ENCODE measurements at places on chromosomes 7 and 10. TPM values are rescaled to one million over a fixed set of nuclear protein-coding genes. Genes with fewer than 3 reads are reported as not detected.

DNA sequence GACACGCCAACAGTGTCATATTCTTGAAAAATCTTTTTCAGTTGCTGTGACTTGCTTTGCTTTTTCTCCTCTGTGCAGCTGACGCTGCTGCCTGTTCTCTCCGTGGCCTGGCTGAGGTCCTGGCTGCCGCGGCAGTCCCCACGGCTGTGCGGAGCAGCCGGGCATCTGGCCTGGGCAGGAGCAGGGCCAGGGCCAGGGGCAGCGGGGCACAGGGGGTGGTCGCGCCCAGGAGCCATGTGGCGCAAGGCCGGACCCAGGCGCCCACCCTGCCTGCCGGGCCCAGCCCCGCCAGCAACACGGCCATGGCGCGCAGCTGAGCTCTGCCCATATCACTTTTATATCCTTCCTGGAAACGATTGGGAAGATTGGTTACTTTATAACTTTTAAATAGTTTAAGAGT is 109.4 kb upstream of the ACBD5 start:
- no peak for DNase-seq

GRCh38 chr7:129782818-129783583 is 169.8 kb downstream of the UBE2H start:
- DNase-seq, result no peak

DNA sequence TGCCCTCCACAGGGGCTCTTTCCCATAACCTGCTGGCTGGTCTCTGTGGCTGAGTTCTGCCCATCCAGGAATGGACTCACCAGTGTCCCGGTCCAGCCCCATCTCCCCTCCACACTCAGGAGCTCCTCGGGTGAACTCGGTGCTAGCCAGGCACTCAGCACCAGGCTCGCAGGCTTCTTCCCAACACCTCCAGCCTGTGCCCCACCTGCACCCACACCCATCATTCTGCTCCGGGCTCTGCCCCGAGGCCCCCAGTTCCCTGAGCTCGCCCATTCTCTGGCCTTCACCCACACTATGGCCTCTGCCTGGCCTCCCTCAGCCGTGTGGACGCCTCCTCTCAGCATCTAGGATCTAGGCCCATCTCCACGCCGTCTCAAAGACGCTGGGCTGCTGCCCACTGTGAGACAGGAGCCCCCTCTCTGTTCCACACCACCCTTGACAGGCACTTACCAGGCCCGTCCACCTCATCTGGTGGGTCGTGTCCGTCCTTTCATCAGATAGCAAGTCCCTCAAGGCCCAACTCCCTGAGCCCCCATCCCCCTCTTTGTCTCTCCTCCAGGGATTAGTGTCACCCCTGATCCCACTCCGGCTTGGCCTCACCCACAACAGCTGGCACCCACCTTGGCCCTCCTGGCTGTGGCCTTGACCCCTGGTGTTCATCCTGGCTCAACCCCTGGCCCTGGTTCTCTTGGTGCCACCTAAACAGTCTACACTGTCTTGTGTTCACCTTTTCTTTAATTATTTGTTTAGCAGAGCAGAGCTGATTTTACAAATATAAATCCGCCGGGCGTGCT is 76.0 kb upstream of the FAM20C start:
- peak; percentile 54 for DNase-seq

DNA sequence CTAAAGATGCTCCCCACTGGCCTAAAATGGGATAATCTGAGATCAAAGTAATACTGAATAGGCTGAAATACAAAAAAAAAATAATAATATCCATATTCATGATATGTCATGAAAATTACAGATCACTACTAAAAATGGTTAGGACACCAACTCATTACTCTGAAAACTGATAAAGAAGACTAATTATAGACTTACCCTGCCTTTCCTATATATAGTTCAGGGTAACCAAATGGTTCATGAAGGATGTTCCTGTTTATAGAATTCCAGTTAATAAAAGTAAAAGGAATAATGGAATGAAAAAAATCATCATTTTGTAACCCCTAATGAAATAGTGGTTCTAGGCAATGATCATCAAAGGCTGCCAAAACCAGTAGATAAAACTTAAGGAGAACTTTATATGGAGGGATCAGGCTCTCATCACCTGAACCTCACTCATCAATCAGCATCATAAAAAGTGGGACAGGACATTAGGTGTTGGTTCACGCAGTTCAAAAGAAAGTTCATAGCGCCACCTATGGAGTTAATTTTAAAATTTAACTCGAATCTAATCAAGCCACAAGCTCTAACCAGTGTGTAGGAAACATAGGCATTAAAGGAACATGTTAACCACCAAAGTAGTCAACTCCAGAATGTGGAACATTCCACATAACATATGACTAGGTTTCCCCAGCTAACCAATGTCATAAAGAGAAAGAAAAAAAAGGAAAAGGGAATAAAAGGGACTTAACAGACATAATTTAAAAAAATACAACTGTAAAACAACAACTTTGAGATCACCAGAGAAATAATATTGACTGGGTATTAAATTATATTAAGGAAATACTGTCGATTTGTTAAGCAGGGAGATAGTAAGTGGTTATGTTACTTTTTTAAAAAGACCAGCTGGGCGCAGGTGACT is 35.7 kb downstream of the P4HA1 start:
- DNase-seq, result no peak

DNA sequence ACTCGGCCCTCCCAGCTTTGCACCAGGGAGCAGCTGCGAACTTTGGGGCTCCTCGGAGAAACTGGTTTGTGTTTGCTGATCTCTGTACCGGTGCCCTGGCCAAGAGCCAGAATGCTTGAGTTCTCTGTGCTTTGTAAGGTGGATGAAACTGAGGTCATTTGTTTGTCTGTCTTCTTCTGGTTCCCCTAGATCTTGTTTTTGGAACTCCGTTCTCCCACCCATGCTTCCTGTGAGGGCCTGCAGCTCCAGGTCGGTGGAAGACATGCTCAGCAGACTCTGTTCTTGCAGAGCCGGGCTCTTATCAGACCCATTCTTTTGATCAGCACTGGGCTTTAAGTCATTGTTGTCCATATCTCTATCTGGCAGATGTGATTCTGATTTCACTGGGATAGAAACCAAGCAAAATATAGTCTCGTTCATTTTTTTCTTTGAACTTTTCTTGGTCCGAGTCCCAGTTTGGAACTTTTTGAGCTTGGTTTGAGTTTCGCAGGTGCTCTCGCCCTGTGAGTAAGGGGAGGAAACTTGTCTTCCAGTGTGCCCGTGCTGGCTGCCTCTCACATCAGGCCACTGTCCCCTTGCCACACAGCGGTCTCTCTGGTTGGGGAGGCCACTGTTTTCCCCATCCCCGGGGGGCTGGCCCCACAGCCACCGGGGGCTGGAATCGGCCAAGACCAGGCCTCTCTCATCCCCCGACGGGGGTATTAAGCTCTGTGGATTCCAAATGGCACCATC is 31.2 kb downstream of the JCAD start:
- DNase-seq, result peak; percentile 82

- DNase-seq, result no peak
Measured at GRCh38 chr10:1550291-1550595, 187.1 kb downstream of the ADARB2 start.

- DNase-seq, result no peak
Measured at GRCh38 chr10:8116926-8117493, 62.5 kb downstream of the GATA3 start.

DNA sequence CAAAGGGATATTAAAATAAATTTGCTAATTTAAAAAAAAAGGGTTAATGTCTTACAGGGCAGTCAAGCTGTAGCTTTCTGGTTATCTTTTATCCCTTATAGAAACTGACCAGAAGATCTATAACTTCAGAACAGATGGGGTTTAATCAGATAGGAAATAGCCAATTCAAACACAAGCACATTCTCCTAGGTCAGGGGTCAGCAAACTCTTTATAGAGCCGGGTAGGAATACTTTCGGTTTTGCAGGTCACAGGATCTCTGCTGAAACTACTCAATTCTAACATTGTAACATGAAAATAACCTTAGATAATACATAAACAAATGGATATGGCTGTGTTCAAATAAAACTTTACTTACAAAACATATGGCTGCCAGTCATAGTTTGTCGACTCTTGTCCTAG is 479.8 kb downstream of the ADRA2A start:
- no peak for DNase-seq

GRCh38 chr7:87627634-87627994 is 584 bp upstream of the RUNDC3B start:
- no peak for DNase-seq

- DNase-seq, result no peak
Measured at GRCh38 chr7:93697901-93698300, 123.4 kb upstream of the CALCR start.

DNA sequence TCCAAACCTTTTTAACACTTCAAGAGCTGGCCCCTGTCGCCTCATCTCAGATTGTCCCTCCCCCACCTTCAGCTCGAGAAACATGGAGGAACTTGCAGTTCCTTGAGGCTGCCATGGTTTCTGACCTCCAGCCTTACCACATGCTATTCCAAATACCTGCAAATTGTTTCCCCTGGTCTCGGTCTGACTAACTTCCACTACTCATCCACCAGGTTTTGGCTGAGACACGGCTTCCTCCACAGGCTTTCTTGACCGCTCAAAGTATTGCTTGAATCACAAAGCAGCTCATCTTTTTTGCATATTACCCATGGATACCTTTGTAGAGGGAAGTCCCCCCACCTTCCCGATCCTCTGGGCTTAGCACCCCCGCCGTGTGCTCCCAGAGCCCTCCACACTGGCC is 5.2 kb upstream of the SAMD8 start:
- no peak for DNase-seq

DNA sequence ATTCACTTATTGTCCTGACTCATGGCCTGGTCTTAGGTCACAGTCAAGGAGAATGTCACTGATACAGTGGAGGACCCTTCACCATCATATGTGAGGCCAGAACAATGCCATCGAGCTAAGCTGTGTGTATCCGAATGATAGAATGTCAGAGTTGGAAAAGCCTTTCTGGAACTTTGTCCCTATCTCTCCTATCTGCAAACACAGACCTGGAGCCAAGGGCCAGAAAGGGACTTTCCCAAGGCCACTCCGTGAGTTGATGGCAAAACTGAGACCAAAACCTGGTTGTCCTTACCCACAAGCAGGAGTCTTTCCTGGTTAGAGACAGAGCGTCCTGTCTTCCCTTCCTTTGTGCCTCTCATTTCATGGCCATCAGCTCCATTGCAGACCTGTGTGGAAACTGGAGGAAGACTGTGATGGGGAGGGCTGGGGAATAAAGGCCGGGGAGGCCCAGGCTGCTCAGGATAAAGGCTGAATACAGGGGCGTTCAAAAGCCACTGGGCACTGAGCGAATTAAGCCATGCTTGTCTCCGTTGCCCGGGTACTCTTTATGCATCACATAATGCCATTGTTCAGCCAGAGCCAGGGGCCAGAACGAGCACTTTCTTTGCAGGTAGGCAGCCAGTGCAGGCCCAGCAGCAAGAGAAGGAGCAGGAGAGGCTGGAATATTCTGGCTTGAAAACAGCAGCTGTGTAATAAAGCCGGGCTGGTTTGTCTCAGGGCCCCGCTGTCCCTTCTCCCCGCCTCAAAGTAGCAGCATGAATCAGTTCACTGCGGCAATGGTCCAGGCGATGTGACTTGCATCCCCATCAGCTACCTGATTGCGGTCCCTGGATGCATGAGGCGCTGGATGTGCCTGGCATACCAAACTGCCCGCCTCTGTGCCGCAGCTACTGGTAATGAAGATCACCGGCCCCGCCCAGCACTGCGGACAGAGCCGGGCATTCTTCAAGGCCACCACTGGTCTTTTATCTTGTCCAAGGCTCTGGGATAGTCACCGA is 143.0 kb downstream of the RPS24 start:
- no peak for DNase-seq

DNA sequence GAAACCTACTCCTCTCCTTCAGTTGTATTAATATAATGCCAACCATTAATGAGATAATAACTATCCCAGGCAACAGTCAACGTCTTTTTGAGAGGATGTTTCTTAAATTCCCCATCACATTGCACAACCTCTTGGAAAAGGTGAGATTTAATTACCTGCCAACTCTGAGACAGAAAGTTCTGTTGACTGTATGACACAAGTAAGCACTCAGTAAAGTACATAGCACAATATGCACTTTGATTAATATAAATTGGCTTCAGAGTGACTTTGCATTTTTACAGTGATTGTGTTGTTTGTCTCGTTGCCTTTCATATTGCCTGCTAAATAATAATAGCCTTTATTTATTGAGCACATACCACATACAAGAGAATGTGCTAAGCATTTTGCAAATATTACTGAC is 46.7 kb downstream of the CAV1 start:
- DNase-seq, result no peak

GRCh38 chr10:58044072-58044471 is 223.6 kb downstream of the IPMK start:
- DNase-seq, result no peak

GRCh38 chr10:132142396-132143161 is 44.2 kb upstream of the DPYSL4 start:
- no peak for DNase-seq

GRCh38 chr10:122292376-122292775 is 21.3 kb downstream of the BTBD16 start:
- DNase-seq, result no peak

- no peak for DNase-seq
Measured at GRCh38 chr7:11026452-11027359, 53.0 kb downstream of the PHF14 start.

DNA sequence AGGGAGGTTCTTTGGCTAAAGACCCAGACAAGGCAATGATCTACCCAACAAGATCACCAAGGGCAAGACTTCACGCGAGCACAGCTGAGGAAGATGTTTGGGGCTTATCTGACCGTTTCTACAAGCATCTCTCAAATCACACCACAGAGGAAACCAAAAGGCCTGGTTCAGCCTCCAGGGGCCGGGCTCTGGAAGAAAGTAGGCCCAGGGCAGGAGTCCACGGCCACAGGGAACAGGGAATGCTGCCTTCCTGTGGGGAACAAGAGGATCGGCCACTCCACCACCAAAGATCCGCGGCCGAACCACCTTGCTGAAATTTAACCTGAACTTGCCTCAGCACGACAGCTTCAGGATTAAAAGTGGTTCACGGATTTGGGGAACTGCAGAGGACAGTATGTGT is 332.5 kb downstream of the PTPRN2 start:
- no peak for DNase-seq

DNA sequence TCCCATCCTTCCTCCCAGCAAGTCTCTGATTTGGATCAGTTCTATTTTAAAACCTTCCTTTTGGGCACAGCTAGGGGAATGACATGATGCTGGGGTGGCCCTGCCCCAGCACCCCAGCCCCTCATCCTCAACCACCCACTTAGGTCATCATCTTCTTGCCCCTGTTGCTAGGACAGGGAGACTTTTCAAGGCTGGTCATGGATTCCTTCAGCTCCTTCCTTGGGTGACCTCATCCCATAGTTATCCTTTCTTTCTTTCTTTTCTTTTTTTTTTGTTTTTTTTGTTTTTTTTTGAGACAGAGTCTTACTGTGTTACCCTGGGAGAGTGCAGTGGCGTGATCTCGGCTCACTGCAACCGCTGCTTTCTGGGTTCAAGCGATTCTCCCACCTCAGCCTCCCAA is 127.2 kb downstream of the WDFY4 start:
- DNase-seq, result no peak

The ZP3 gene
- total RNA-seq, result 3.4 TPM

The FRG2B gene
- not detected for total RNA-seq

The PLEKHA8 gene
- total RNA-seq, result 3.3 TPM

The UNCX gene
- total RNA-seq, result not detected

The TWIST1 gene
- 1.9 TPM for total RNA-seq

The PLEKHS1 gene
- total RNA-seq, result not detected

All from right atrium auricular region (tissue), 2 donors.